Activated T-cell treated with anti-CD3 and anti-CD28 coated beads, Interleukin-2, amount 50 U/mL, for 48 hours (primary cell): ENCODE measurements at places on chromosomes 1 and 21.

DNA sequence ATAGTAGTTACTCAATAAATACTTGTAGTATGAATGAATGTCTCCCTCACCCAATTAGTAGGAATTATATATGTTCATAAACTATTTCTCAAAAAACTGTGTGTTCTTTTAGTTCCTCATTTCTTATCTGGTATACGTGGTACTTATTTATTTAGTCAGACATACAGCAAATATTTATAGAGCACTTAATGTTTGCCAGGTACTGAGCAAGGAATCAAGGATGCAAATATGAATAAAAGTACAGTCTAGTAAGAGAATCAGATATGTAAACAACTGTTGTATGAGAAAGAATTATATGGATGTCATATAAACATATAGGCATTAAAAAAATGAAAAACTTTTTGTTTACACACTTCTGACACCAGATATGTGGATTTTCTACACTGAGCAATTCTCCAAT, 58.5 kb downstream of the ATF6 start:
- no peak for DNase-seq

GRCh38 chr1:41661428-41662060, 177.1 kb upstream of the EDN2 start:
- peak; percentile 64 for DNase-seq

DNA sequence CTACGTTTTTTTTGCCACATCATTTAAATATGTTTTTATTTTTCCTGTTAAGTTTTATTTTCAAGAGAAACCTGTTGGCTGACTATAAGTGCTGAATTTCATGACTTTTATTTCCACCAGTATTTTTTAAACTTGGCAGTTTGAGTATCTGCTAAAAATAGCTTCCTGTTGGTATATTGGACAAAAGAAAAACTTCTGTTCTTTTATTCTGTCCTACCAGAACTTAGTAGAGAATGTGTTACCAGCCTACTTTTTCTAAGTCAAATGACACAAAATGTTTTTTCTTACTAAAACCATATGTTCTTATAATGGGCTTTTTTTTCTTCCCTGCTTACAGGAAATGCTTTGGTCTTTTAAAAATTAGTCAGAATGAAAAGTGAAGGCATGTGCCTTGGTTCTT, 7.6 kb downstream of the DR1 start:
- DNase-seq = no peak

DNA sequence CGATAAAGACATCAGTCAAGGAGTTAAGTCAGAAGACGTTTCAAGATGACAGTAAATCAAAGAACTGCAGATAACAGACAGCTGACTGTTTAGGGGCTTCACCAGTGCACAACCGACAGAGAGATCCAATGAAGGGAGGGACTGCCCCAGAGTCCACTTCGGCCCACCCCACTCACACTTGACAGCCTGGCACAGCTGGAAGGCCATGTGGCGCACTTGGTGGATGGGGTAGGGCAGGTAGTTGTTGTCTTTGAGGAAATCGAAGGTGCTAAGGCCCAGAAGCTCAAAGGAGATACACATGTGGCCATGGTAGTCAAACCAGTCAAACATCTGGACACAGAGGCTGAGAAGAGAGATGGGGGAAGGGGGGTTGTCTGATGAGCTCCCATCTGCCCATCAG, 4.4 kb upstream of the SCAMP3 start:
- no peak for DNase-seq

DNA sequence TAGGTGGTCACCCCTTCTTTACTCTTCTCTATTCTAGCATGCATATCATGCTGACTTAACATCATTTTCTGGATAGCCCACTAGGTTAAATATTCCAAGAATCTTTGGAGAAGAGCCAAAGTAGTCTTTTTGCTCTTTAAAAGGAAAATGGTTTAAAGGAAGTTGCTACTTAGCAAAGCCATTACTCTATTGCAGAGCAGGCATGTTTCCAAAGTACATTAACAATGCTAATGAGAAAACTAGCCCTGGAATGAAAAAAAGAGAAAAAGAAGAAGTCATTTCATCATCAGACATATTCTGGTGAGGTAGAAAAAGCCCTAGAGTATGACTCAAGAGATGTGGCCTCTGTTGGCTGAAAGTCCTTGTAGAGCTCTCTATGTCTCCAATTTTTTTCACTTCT, 74.0 kb downstream of the NUF2 start:
- DNase-seq = no peak

DNA sequence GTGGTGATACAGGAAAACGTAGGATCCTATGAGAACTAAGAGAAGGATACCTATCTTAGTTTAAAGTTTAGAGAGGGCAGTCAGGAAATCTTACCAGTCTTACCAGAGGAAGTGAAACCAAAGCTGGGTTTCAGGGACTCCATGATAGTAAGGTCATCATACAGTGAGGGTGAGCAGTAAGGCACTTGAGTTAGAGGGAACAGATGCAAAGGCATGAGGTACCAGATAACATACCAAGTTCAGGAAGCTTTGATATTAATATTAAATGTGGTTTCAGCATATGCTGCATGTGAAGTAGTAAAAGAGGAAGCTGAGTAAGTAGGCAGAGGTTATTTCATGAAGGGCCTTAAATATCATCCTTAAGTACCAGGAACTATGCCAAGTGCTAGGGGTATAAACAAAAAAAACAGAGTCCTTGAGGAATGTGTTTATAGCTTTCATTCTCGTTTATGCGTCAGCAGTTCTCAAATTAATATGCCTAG, 16.9 kb downstream of the ATG4C start:
- no peak for DNase-seq

- no peak for DNase-seq
Observed at GRCh38 chr1:159879136-159879535, 16.7 kb upstream of the VSIG8 start.

- DNase-seq = no peak
Observed at GRCh38 chr21:25509862-25510261, 97.4 kb downstream of the MRPL39 start.

DNA sequence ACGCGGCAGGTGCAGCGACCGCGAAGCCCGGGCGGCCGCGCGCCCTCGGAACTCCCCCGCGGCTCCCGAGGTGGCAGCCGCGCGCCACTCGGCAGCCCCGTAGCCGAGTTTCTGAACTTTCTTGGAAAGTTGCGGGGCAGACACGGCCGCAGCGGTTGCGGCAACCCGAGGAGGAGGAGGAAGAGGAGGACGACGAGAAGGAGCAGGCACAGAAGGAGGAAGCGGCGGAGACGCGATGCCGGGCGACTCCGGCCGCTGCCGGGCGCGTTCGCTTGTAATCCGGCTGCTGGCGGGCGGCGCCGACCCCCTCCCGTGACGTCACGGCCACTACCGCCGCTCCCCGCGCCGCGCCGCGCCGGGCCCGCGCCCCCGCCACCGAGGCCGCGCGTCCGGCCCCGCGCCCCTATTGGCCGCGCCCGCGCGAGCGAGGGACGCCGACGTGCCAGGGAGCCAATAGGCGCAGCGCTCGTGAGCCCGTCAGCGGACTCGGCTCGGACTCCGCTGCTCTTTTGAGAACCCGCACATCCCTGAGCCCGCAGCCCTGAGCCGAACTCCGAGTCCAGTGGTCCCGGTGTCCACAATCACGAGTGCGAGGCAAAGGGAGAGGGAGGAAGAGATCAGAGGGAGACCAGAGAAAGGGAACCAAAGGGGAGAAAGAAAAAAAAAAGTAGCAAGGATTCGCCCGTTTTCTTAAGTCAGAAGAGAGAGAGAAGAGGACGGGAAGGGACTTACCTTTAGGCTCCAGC, 736 bp upstream of the BARHL2 start:
- DNase-seq = peak; percentile 49

GRCh38 chr21:36990508-36991205, 15.8 kb upstream of the RIPPLY3 start:
- no peak for DNase-seq

GRCh38 chr21:45140346-45140940, 66.1 kb downstream of the ADARB1 start:
- peak; percentile 65 for DNase-seq

GRCh38 chr1:240888039-240888786, 276.3 kb upstream of the GREM2 start:
- DNase-seq = peak; percentile 37

GRCh38 chr1:28199328-28200233, 23.1 kb upstream of the PTAFR start:
- peak; percentile 81 for DNase-seq

DNA sequence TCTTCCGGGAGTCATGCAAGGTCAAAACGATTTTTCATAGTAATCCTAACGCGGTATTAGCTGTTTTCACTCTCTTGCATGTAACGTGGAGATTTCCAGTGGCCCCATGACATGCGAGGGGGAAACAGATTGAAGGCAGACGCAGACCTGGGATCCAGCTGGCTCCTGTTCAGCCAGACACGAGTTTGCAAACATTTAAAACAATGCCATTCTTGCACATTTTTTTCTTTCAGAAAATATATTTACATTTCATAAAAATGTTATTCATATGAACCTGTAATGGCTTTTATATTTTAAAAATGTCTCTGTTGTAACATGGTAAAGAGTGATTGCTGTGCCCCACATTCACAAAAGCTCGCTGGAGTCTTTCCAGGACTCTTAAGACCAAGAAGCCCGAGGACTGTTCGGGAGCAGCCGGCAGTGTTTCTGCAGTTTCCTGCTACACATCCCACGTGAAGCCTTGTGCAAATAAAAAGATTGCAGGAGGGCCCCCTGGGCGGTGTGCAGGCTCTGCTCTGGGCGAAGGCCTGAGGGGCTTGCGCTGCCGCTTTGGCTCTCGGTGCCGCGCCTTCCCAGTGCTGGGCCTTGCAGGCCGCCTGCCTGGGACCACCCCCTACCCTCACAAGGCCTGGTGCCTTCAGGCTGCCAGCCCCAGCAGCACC, 184.9 kb downstream of the DYRK1A start:
- DNase-seq = no peak

- no peak for DNase-seq
Observed at GRCh38 chr1:47894410-47895278, 102.5 kb downstream of the TRABD2B start.

DNA sequence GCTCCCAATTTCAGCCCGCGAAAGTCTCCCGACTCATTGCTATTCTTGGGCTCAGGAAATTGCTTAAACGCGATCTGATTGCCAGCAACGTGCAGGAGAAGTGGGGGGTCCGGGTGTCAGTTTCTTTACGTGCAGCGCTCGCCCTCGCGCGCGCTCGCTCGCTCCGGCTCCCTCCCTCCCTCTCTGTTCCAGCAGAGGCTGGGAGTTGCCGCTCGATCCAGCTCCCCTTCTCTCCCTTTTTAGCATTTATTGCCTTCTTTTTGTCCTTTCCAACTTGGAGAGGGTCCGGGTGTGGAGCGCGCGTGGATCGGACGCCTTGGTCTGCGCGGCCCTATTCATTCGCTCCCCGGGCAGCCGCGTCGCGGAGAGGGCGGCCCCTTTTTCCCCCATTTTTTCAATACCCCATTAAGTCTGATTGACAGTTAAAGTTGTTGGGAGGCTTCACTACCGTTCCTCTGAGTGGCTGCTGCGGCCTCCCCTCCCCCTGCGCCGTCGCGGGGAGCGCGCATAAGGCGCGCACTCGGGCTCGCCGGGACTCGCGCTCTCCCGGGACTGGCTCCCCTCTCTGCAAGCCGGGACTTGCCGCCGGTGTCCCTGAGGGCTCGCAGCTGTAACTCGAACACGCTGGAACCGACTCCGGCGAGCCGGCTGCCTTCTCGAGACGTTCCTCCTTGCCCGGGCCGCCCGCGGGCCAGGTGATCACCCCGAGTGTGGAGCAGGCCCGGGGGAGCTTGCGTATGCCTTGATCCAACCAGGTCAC, at the start of gene DHRS3:
TSS of gene DHRS3 (minus strand) at position 310 of the 760 bp plus-strand sequence. CDS start 862 bp downstream, outside the sequence.
- DNase-seq = peak; percentile 84
